Neural progenitor cell (in vitro differentiated cells): ENCODE measurements at places on chromosomes 5 and 9.

DNA sequence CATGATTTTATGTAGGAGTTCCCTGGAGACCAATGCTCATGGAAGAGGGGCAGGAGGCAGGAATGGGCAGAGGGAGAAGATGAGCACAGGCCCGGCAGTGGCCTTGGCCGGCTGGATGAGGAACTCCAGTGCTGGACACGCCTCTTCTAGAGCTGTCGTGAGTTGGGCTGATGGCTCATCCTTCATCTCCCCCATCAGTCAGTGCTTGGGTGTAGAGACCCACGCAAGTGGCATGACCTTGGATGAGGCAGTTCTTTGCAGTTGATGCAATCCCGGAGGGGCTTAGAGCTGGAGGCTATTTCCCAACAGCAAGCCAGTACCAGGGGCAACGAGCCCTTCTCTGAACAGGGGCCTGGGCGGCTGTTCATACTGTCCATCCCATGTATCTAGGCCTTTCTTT is 25.5 kb upstream of the ARAP3 start:
- DNase-seq, result no peak

GRCh38 chr5:20434786-20435185 is 446.8 kb upstream of the CDH18 start:
- DNase-seq, result no peak

- no peak for DNase-seq
Observed at GRCh38 chr9:37340961-37341360, 81.5 kb upstream of the GRHPR start.

DNA sequence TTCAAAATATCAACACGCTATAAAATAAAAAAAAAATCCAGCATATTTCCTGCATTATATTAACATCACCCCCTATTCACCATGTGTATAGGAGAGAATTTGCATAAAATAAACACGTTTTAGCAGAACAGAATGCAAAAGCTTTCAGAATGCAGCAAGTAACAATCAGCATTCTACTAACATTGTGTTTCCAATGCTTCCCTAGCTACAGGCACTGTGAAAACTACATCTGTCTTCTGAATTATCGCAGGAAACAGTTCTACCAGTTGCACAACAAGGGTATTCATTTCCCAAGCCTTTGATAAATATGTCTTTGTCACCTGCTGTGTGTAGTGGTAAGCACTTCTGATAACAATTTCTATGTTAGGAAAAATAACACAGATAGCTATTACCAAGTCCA is 1015.8 kb downstream of the CDH18 start:
- no peak for DNase-seq

- peak; percentile 76 for DNase-seq
Observed at GRCh38 chr5:180208435-180209081, 453 bp downstream of the RASGEF1C start.
